ENCODE measurements at places on chromosomes 3 and 15.

GRCh38 chr15:90873998-90874605 lies 5.7 kb downstream of the FURIN start:
- no peak for DNase-seq

GRCh38 chr3:3627114-3627513 lies 172.1 kb upstream of the LRRN1 start:
- DNase-seq: no peak

GRCh38 chr3:99167071-99167470 lies 265.6 kb upstream of the DCBLD2 start:
- DNase-seq: no peak

GRCh38 chr3:72338082-72338941 lies 509.9 kb downstream of the SHQ1 start:
- no peak for DNase-seq

DNA sequence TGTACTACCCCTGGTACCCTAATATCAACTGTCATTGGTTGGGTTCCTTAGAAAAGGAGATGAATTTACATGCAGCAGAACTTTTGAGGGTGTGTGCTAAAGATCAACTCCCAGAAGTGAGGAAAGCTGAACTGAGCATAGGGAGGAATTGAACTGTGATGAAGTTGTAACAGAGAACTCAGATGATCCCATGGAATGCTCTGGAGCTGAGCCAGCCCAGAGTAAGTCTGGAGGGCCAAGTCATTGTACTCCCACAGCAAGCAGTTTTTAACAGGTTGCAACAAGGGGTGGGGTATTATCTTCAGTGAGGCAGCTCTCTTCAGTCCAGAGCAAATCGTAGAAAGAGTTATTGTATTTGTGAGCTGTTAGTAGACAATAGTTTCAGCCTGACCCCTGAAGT lies 572.3 kb downstream of the PYDC2 start:
- DNase-seq: no peak

- no peak for DNase-seq
Measured at GRCh38 chr3:59446775-59447465, 397.1 kb upstream of the CFAP20DC start.
